Activated CD4-positive, CD25-positive, alpha-beta regulatory T cell treated with anti-CD3 and anti-CD28 coated beads, Interleukin-2, amount 50 U/mL, for 16 hours (primary cell): ENCODE measurements at places on chromosomes 12 and 14.

DNA sequence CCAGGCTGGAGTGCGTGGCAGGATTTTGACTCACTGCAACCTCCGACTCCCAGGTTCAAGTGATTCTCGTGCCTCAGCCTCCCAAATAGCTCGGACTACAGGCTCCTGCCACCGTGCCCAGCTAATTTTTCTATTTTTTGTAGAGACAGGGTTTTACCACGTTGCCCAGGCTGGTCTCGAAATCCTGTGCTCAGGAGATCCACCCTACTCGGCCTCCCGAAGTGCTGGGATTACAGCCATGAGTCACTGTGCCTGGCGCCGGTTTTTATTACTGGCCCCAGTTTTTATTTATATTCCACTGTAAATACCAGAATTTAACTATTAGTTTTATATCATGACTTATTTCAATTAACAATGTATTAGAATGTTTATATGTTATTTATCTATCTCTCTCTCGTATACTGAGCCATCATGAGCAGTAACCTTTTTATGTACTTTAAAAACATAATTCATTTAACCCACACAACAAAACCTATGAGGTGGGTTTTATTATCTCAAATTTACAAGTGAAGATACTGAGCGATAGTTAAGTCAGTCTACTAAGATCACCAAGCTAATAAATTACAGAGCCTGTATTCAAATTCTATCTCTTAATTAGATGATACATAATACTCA is 47.8 kb downstream of the HECTD1 start:
- no peak for DNase-seq

DNA sequence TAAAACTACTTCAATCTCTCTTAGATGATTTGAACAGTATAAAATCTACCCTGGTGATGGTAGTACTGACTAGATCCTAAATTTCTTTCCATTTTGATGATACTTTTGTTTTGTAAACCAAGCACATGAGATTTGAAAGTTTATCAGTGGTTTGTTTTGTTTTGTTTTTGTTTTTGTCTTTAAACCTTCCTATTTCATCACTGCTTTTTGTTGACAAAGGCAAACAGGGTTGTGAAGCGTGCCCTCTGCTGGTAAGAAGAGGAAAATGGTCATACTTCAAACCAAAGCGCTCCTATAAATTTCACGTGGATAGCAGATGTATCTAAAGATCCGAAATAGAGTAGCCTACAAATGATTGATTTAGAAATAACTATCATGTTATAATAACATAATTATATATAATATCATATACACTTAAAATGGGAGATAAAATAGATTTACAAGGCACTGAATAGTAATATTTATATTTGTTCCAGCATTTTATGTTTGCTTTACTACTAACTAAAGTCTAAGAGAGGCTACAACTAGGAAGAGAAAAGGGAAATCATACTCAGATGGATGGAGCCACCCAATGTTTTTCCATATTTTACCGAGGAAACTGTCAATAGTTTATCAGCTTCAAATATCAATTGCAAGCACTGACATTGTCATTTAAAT is 254.0 kb upstream of the USP15 start:
- DNase-seq, result no peak

GRCh38 chr14:34498684-34499412 is 36.8 kb upstream of the SPTSSA start:
- DNase-seq, result no peak

DNA sequence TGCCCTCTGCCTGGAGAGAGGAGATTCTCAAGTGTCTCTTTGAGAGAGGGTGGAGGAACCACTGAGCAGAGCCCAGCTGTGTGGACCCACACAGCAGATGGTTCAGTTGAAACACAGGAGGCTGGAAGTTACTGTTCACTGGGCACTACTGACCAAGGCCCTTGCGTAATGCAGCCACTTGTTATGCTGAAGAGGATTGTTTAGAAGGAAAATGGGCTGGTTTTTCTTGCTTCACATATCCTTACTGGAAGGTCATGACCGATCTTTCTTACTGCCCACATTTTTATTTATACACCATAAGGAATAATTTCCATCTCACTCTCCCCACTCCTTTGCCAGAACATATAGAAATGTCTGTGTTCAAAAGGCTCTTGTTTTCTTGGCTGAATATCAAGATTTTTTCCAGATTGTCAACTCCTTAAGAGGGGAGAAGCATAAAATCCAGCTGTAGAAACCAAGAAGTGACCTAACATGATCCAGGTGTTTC is 375.1 kb upstream of the DDHD1 start:
- no peak for DNase-seq

GRCh38 chr12:100862676-100863075 is 68.1 kb downstream of the ANO4 start:
- DNase-seq, result no peak

- DNase-seq, result no peak
Measured at GRCh38 chr14:53626761-53627160, 329.9 kb downstream of the BMP4 start.
